ENCODE measurements at places on chromosomes 11 and 22.

- no peak for DNase-seq
Measured at GRCh38 chr11:66224226-66224855, 44.1 kb upstream of the RAB1B start.

- no peak for DNase-seq
Measured at GRCh38 chr11:75639762-75640181, 29.1 kb downstream of the MAP6 start.

DNA sequence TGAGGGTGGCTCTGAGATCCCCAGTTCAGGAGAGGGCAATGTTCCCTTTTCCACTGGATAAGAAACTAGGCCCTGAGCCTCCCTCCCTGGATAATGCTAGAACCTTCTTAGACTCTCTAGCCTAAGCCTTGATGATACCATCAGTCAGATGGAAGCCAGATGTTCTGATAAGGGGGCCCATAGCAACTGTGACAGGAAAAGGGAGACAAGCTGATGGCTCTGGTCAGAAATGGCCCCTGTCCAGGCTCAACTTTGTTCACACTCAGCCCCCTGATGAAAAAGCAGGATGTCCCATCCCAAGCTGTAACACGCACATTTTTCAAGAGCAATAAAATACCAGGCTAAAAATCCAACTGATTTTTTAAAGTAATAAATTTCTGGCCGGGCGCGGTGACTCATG is 7.2 kb upstream of the OAF start:
- no peak for DNase-seq

- no peak for DNase-seq
Measured at GRCh38 chr11:67456068-67456705, 1.0 kb downstream of the CABP4 start.

DNA sequence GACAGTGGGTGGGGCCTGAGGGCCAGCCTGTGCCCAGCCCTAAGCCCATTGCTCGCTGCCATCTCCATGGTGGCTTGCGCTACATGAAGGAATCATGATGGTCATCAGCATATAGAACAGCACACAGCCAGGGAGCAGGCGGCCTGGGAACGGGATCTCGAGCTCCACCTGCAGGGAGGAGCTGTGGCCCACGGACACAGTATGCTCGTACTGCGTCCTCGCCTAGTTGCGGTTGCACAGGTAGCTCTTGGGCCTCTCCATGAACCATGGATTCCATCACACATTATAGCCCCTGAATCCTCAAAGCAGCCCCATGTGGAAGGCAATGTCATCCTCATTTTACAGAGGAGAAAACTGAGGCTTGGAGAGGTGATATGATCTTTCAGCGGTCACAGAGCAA is 15.1 kb downstream of the SEC14L4 start:
- no peak for DNase-seq

DNA sequence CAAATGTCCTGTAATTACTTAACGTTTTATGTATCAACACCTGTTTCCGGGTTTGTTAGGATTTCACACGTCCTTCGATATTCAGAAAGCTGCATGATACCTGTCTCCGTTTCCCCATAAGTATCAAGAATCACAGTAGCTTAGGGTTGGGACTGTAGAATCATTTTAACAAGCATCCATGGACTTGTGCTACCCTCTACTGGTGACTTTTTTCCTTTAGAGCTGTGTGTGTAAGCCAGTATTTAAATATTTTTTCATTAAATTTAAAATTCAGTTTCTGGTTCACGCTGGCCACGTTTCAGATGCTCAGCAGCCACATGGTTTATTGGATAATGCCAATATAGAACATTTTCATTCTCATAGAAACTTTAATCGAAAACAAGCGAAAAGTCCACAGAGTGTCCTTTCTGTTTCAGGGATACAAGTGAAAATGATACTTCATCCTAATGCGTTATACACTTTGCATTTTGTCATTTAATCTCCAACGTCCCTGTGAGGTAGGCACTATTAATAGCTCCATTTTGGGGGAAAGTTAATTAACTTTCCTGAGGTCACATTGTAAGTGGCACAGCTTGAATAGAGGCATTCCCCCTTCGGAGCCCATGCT is 61.5 kb upstream of the SLC25A18 start:
- DNase-seq, result peak; percentile 45

DNA sequence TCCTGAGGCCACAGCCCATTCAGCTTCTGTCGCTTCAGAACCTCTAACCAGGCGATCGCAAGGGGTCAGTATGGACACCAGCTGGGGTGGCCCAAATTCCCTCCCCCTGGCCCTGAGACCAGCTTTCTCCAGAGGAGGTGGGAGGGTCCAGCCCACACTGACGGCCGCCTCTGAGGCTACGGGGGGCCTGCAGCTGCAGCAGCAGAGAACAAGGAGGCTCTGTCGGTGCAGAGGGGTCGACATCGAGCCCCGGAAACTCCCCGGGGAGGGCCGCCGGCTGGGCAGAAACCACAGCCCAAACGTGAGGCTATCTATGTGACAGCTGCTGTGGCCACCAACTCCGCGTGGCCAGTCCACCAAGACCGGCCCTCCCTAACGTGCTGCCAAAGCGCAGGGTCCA is 40.8 kb downstream of the ELFN2 start:
- DNase-seq, result no peak

DNA sequence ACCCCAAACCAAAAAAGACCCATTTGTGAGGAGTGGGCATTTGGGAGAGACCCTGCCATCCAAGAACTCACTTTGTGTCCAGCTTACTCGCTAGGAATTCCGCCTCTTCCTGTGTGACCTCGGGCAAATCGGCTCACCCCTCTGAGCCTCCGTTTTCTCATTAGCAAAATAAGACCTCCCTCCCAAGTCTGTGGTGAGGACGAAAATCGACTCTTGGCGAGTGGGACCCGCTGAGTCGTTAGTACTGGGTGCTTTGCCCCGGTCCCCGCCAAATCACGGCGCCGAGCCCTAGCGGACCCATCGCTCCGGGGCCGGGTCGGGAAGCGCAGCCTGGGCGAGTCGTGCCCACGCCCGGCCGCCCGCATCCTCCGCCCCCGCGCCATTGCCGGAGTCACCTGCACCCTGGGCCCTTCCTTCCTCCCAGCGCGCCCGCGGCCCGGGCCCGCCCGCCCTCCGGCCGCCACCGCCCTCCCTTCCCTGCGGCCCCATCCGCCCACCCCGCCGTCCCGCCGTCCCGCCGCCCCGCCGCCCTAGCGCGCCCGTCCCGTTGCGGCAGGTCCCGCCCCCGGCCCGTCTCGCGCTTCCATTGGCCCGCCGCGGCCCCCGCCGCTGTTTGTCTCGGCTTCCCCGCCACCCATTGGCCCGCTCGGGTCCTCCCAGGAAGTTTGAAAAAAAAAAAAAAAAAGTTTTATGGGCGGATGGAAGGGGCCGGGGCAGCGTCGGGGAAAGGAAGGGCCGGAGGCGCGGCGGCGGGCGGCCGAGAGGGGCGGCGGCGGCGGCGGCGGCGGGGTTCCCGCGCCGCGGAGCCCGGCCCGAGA is 48.9 kb downstream of the TRIOBP start:
- DNase-seq, result peak; percentile 90

GRCh38 chr11:2718817-2719438 is 19.1 kb upstream of the KCNQ1OT1 start:
- no peak for DNase-seq

DNA sequence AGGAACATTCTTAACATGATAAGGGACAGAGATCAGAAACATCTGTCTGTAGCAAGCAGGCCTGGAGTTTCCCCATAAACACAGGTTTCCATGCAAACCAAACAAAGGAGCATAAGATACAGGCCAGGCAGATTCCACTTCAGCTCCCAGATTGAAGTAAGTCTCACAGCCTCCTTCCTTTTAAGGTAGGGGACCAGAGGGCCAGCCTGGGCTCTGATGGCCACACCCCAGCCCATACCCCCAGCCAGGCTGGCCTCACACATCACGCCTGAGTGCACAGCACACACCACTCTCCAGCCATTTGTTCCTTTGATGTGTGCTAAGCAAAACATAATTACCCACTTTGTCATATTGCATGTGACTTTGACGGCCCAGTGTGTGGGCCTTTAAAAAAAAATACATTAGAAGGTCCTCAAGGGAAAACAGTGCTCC is 518.7 kb downstream of the NTM start:
- DNase-seq, result no peak

GRCh38 chr11:17846852-17847453 is 112.4 kb downstream of the KCNC1 start:
- DNase-seq, result no peak

DNA sequence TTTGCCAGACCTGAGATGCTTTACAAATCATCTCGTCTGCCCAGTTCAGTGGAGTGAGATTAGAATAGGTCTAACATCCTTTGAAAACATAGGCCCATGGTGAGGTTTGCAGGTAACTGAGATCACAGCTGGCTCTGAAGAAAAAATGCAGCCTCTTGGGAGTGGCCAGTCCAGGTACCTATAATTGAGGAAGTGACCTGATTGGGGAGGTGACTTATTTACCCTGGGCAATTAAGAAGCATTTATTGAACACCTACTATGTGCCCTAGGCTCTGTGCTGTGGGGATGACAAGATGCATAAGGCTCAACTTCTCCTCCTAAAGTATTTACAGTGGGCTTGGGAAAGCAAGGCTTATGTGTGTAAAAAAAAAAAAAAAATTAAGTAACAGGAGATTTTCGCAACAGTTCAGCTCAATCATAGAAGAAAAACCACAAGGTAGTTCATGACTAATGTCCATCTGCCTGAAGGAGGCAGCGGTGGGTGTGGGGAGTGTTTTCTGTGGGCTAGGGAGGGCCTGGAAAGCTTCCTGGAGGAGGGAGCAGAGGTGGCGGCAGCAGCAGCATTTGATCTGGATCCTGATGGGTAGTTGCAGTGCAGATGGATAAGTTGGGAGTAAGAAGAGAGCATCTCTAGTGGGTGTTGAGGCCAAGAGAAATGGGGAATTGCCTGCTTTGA is 16.1 kb downstream of the MICAL2 start:
- DNase-seq, result peak; percentile 78
